Hematopoietic multipotent progenitor cell treated with erythropoietin and hydrocortisone succinate and interleukin-3 and kit ligand, for 8 days (in vitro differentiated cells): ENCODE measurements at places on chromosomes 12 and 14.

DNA sequence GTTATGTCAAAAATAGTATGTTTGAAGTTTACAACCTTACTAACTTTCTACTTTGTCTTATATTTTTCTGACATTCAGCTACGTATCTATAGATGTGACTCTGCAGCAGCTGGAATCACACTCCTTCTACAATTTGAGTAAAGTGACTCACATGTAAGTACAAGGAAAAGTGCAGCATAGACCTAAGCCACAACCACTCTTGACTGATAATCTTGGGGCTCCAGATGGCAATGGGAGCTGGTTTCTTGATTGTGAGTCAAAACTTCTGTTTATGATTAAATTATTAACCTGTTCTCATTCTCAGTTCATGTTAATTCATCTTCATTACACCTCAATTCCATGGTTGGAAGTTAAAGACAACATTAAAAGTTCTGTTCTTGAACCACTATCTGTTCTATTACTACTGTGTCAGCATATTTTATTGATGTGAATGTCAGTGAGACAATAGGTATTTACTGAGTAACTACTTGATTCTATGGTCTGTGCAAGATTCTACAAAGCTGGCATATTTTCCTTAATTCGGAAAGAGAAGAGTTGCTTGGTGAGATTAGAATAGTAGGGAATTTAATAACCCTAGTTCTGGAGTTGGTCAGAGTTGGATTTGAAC lies 112.9 kb downstream of the TSHR start:
- DNase-seq, result peak; percentile 87

GRCh38 chr12:39033782-39034181 lies 128.4 kb upstream of the CPNE8 start:
- DNase-seq, result no peak

- no peak for DNase-seq
Observed at GRCh38 chr14:70008284-70009262, 129.4 kb downstream of the SMOC1 start.

DNA sequence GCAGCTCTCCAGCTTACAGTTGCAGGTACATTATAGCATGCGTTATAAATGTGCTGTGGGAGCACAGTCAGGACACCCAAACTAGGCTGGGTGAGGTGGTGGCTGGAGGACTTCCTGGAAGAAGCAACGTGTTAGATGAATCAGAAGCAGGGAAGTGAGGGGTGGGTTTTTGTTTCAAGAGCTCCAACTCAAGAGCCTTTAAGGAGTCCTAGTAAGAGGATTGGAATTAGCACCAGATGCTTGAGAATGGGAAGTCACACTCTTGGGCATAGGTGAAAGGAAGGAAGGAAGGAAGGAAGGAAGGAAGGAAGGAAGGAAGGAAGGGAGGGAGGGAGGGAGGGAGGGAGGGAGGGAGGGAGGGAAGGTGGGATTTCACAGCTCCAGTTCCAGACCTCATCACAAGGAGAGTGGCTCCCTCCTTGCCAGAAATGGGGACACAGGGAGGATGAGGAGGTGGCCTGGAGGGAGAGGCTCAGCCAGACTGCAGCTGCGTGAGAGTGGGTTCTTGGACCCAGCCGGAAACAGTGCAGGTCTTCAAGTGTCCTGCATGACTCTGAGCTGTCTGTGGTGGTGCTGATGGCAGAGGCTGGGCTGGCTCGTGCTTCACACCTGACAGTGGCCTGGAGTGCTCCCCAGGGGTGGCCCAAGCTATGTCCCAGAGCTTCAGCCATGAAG lies 115.7 kb upstream of the GSC start:
- DNase-seq, result no peak

DNA sequence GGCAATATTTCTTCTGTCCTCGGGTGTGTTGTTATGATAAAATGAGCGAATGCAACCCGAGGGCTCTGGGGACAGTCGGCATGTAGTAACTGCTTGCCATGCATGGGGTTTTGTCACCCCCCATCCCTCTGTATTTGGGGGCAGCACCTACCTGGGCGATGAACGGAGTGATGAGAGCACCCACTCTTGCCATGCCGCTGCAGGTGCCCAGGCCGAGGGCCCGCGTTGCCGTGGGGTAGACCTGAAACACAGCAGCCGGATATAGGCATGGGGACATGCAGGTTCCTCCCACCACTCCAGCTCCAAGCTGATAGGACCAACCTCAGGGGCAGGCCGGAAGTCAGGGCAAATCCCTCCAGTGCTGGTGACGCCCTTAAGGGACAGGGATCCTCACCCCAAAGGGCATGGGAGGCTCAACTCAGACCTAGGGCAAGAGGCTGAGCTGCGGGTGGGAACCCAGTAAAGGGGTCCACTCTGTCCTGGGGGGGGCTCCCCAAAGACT lies 35.8 kb downstream of the DAO start:
- DNase-seq, result no peak

GRCh38 chr12:110737532-110737931 lies 5.2 kb downstream of the PPP1CC start:
- DNase-seq, result no peak

DNA sequence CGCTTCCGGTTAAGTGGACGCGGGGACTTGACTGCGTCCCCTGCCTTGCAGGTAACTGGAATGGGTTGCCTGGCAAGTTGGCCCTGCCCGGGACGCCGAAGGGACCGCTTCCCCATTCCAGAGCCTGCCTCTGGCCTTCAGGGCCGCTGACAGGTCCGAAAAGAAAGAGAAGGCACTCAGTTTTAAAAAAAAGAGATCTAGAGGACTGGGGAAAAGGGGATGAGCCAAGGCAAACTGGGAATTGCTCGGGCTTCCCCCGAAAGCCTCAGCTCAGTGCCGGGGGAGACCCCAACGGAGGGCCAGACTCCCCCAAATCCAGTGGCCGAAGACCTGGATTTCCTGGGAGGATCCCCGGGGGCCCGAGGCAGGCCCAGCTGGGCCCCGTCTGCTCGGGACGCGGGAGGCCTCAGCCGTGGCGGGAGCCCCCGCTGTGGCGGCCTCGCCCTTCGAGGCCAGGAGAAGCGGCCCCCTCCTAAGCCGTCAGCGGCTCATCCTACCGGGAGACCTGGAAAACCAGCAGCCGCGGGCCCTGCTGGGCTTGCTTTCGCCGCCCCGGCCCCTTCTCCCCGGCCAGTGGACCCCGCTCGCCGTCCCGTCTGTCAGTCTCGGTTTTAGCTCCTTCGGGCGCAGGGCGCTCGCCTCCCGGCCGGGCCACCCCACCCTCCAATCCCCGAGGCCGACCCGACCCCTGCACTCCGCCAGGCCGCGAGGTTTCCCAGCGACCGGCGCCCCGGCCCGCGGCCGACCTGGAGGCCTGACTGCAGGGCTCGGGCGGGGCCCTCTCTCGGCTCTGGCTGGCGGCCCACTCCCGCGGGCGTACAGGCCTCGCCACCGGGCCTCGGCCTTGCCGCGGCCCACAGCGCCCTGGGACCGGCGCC lies 12.5 kb downstream of the OTX2 start:
- DNase-seq, result no peak

DNA sequence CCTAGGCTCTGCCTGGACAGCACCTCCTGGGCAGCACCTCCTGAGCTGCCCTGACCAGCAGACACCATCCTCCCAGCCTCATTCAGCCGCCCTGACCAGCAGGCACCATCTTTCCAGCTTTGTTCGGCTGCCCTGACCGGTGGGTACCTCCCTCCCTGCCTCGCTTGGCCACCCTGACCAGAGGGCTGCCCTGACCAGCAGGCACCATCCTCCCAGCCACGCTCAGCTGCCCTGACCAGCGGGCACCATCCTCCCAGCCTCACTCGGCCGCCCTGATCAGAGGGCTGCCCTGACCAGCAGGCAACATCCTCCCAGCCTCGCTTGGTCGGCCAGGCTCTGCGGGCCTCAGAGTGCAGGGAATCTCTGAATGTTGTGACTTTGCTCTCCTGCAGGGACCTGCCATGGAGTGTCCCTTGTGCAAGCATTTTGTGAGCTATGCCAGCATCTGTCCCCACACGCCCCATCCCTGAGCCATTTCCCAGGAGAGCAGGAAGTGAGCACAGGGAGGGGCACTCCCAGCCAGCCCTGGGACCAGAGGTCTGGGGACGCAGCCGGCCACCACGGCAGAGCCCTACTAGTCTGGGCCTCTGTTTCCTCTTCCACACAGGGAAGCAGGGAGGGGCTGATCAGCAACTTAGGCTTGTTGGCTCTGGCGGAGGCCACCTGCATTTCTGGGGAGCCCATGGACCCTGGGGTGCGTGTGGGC lies 265.5 kb downstream of the SEC23A start:
- no peak for DNase-seq

GRCh38 chr14:56608689-56609088 lies 29.1 kb downstream of the TMEM260 start:
- peak; percentile 15 for DNase-seq

DNA sequence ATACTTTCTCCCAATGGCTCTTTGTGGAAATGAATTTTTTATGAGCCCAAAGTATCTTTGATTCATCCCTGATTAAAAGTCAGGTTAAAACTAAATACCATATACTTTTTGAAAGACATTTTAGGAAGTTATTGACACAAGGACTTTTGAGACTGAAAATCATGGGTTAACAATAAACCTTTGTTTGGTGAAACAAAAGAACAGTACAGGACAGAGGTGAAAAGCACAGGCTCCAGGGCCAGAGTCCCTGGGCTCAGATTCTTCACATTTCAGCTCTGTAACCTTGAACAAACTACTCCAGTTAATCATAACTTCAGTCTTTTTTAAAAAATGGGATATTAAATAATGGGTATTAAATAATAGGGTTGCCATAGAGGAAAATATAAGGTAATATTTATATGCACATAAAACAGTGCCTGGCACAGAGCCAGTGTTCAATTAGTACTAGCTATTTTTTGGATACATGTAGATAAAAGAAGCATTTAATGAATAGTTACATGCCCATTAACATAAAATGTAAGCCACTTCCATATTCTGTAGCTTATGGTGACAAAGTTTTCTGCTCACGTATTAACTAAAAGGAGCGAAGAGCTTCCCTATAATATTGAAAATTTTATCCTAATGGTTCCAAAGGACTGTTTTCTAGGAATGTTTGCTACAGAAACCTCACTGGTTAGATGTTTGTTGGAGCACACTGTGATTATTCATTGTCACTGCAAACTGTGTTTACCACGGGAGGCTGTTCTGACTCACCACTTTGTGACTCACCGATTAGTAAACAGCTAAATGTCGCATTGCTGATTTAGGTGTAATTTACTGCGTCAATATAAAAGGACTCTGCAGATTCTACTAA lies 255.4 kb downstream of the DAD1 start:
- DNase-seq, result no peak

DNA sequence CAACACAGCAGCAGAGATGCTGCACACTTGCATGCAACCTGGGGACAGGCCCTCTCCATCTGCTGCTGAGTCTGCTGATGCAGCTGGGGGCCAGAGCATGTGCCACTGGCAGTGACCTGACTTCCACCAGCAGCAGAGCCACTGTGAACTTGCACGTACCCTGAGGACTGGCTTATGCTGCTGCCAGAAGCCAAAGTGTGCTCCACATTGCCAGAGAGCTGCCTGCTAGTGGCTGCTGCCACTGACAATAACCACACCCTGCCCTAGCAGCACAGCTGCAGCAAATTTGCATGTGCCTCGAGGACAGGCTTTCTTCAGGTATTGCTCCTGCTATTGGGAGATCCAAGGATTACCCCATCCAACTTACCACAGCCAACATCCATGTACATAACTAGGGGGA lies 4.5 kb upstream of the PRR4 start:
- no peak for DNase-seq

DNA sequence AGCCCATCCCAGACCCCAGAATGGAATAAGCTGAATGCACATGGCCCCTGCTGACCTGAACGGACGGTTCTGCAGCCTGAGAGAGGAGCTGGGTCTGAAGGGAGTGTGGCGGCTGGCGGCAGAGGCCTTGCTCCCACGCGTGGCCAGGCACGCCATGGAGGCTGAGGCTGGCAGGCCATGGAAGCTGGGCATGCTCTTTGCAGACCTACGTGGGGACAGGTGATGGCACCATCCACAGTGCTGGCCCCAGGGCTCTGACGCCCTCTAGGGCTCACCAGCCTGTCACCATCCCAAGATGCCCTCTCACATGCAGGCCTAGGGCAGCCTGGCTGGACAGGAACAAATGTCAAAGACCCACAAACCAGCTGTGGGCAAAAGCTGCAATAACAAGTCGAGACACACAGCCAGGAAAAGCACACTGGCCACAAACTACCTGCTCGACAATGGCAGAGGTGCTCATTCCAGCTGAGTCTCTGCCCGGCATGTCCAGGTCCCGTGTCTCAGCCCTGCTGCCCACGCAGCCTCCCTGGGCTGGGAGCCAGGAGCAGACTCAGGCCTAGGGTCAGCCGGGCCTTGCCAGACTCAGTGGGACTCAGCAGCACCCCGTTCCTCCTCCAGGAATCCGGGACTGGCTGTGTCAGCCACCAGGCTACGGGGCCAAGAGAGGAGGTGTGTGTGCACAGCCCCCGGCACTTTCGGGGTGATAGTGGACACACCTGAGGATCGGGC lies 19.7 kb downstream of the BTBD6 start:
- DNase-seq, result no peak

- no peak for DNase-seq
Observed at GRCh38 chr12:19181666-19182426, 52.3 kb downstream of the PLEKHA5 start.

GRCh38 chr14:52020866-52021717 lies 31.7 kb downstream of the RTRAF start:
- peak; percentile 86 for DNase-seq

GRCh38 chr12:77082021-77082420 lies 16.7 kb upstream of the E2F7 start:
- DNase-seq, result no peak

- no peak for DNase-seq
Observed at GRCh38 chr12:127388985-127389384, 878.0 kb upstream of the TMEM132C start.

DNA sequence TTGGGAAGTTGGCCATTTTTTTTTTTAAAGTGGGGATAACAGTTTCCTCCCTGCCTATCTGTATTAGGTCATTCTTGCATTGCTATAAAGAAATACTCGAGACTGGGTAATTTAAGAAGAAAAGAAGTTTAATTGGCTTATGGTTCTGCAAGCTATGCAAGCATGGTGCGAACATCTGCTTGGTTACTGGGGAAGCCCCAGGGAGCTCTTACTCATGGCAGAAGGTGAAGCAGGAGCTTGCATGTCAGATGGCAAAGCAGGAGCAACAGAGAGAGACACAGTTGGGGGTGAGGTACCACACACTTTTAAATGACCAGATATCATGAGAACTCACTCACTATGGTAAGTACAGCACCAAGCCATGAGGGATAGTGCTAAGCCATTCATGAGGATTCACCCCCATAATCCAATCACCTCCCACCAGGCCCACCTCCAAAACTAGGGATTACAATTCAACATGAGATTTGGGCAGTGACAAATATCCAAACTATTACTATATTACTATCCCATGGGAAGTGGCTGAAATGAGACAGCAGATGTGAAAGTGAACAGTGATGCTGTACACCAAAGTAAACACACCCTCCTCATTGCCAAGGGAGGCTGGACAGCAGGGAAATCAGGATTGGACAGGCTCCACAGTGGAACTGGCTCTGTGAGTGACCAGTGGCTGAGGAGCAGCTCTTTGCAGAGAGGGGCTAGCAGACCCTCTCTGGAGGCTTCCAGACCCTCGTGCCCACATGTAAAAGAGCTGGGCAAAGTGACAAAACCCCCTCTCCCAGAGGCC lies 40.5 kb downstream of the CRACR2A start:
- no peak for DNase-seq

GRCh38 chr14:104968153-104968527 lies 10.0 kb downstream of the AHNAK2 start:
- DNase-seq, result no peak
